ENCODE measurements at places on chromosomes 3 and 15. TPM values are rescaled to one million over a fixed set of nuclear protein-coding genes. Genes with fewer than 3 reads are reported as not detected.

The FBXL2 gene
- total RNA-seq: 18.2 TPM

The WDR93 gene
- total RNA-seq: 0.13 TPM

The MYEF2 gene
- 39.3 TPM for total RNA-seq

The SERPINI2 gene
- not detected for total RNA-seq

The C3orf20 gene
- total RNA-seq: 0.07 TPM

The DNAH12 gene
- total RNA-seq: under 0.01 TPM

The THSD4 gene
- total RNA-seq: 19.3 TPM

The MEX3B gene
- total RNA-seq: 10.9 TPM

The SMAD3 gene
- 90.6 TPM for total RNA-seq

The SOX14 gene
- not detected for total RNA-seq

The EFHB gene
- not detected for total RNA-seq

The PP2D1 gene
- not detected for total RNA-seq

The WDR72 gene
- not detected for total RNA-seq

The SEMA3G gene
- total RNA-seq: 9.8 TPM
